ENCODE measurements at places on chromosomes 7 and 10.
A peak's percentile ranks its signal among the peaks of the same experiment; 100 is the strongest.

DNA sequence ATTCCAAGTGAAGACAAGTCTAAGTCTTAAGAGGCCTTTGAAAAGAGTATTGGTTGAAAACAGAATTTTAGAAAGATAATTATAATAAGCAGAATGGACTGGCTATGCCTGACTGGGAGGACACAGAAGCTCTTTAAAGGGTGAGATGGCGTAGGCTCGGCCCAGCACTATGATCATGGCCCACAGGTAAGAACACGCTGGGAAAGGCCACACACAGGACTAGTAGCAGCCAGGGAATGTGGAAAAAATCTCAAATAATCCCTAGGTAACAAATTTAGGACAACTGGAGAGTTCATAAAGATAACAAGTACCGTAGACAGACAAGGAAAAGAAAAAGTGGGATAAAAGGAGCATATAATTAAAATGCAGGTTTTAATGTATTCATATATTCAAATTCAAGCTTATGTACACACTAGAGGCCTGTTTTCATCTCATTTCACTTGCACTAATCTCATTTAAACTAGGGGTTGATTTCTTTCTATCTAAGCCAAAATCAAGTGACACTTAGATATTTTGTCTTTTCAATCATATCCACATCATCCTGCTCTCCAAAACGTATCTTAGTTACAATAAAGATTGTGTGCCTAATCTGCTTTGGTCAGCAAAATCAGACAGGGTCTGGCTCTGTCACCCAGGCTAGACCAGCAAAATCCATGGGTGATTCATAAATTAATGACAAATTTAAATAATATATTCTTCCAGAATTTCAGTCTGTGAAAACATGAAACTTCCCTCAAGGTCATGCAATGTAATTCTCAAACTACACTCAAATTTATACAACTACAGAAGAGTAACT lies 53.0 kb downstream of the EZH2 start:
- DNase-seq = no peak

DNA sequence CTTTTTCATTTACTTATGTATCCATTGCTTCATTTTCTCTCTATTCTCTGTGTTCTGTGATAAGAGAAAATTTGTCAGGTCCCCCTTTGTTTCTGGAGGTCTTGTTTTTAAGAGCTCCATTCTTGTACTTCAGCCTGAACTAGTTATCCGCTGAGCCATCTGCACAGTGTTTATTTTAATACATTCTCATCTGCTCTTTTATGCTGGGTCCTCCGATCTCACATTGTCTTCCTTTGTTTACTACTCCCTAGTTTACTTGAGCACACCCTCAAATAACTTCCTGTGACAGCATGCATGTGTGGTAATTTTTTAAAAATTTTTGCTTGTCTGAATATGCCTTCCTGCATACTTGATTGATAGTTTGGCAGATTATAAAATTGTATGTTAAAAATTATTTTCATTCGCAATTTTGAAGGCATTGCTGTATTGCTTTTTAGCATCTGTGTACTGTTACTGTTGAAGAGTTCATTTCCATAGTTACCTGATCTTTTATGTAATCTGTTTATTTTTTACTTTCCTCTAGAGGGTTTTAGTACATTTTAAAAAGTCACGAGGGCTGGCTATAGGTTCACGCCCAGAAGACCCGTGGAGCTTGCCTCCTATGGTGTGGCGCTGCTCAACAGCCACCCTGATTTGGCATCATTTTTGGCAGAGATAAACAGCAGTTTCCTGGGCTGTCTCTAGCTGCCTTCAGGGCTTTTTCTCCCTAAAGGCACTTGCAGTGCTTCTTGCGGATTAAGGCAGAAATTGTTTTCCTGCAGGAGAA lies 31.9 kb downstream of the RSBN1L start:
- DNase-seq = peak; percentile 10

DNA sequence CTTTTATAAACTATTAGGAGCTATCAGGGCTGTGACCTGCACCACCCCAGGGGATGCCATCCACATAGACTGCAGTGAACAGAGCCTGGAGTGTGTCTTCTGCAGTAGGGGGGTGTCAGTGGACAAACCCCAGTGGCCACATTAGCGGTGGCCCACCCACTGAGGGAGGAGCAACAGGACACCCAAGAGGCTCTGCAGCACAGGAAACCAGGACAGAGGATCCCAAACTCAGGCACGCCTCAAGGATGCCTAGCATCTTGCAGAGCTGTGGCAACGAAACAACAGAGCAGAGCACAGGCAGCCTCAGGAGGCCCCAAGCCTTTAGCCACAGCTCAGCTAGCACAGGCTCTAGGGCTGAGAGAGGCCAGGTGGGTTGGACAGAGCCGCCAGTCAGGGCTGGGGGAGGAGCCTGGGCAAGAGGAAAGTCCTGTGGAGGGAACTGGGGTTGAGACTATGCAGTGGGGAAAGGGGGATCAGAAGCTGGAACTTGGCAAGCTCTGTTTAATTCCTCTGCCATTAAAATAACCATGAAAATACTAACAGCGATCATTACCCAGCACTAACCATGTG lies 53.8 kb downstream of the GRID1 start:
- no peak for DNase-seq

DNA sequence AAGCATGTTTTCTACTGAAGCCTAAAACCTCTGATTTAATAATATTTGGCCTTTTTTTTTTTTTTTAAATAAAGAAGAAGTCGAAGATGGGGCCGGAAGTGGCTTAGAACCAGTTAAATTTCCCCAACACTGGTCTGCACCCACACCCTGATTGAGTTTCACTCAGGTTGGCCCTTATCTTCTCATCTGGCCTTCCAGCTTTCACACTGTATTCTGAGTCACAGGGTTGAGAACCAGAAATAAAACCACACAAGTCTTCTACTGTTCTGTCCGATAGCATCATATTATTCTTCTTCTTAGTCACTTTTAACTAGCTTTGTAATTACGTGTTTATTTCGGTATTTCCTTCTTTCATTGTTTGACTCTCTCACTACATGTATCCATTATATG lies 9.9 kb downstream of the ZNF365 start:
- peak; percentile 78 for DNase-seq

- no peak for DNase-seq
Measured at GRCh38 chr10:81981724-81982123, 106.7 kb downstream of the NRG3 start.

DNA sequence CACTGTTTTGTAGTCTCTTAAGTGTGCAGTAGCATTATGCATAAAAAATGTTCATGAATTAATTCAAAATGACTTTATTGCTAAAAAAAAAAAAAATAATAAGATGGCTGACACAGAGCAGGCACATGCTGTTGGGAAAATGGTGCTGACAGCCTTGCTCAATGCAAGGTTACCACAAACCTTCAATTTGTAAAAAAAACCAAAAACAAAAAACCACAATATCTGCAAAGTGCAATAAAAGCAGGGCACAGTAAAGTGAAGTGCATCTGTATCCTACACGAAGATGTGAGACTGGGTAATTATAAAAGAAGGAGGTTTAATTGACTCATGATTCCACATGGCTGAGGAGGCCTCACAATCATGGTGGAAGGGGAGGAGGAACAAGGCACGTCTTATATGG lies 185.8 kb downstream of the USP6NL start:
- no peak for DNase-seq

GRCh38 chr7:88185650-88186049 lies 34.2 kb downstream of the SRI start:
- no peak for DNase-seq

- no peak for DNase-seq
Measured at GRCh38 chr10:22997096-22997495, 69.2 kb downstream of the ARMC3 start.

GRCh38 chr7:81075150-81075549 lies 156.3 kb upstream of the SEMA3C start:
- DNase-seq = peak; percentile 34

- no peak for DNase-seq
Measured at GRCh38 chr7:26880852-26881251, 16.5 kb upstream of the SKAP2 start.

DNA sequence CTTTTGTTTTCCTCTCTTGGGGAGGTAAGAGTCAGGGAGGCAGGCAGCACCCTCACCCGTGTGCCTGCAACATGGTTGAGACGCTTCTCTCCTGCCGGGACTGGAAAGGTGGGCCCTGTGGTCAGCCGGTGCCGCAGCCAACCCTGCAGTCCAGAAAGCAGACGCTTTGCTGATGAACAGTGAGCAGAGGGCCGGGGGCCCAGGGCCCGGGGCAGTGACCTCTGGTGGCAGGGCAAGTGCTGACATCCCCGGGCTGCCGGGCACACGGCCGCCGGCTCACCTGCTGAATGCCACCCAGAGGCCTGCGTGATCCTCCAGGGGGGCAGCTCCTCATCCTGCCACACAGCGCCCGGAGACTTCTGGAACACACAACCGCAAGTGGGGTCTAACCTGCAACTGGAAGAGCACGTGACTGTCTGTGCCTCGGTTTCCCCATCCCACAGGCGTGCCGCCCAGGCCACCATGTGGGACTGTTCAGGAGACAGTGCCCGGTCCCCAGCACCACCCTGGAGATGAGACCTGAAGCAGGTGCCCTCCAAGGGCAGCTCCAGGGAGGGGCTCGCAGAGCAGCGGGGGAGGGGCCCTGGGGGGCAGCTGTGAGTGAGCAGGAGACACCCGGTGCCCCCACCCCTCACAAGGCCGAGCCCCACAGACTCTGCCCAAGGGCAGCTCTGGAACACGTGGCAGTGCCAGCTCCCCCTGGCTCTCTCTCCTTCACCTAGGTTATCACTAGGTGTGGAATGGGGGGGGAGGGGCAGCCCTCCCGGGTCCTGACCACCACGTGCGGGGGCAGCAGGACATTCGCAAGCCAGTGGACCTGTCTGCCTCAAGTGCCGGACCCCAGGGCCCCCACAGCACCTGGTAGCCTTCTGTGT lies 2.2 kb upstream of the ADGRA1 start:
- DNase-seq = no peak

- no peak for DNase-seq
Measured at GRCh38 chr7:141456711-141457110, 94.5 kb upstream of the AGK start.

DNA sequence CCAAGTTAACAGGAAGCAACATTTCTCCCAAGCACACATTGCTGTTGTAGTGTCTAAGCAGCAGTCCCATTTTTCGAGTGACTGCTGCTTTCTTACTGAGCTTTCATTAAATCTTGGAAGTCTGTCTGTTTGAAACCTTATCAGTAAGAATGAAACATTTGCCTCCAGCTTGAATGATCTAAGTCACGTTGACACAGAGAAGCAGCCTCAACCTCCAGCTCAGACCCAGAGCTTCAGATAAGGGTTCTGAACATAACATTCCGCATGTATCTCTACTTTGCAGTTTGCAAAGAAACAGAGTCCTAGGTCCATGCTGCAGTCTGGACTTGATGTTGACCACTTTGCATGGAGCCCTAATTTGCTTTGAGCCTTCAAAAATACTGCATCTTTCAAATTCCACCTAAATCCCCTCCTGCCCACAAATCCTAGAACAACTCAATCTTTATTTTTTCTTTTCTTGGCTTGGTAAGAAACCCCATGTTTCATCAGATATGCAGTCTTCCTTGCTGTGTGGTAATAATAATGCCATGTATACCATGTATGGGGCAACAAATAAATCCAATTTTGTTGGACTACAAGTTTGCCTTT lies 698.7 kb upstream of the IGFBP3 start:
- DNase-seq = no peak

- peak; percentile 96 for DNase-seq
Measured at GRCh38 chr10:3468919-3469638, 296.5 kb upstream of the PITRM1 start.

DNA sequence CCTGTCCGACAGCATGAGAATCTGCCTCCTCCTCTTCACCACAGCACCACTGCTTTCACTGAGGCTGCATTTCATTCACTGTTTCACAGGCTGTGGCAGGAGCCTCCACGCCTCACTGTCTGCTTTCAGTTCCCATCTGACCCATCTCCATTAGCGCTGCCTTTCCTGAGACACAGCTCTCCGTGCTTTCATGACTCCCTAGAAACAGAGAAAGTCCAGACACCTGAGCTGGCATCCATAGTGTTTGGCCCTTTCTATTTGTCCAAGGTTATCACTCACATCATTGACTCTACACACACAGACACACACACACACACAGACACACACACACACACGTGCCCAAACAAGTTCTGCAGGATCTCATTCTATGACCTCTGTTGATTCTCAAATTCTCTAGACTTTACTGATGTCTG lies 5.2 kb downstream of the LGI1 start:
- no peak for DNase-seq

DNA sequence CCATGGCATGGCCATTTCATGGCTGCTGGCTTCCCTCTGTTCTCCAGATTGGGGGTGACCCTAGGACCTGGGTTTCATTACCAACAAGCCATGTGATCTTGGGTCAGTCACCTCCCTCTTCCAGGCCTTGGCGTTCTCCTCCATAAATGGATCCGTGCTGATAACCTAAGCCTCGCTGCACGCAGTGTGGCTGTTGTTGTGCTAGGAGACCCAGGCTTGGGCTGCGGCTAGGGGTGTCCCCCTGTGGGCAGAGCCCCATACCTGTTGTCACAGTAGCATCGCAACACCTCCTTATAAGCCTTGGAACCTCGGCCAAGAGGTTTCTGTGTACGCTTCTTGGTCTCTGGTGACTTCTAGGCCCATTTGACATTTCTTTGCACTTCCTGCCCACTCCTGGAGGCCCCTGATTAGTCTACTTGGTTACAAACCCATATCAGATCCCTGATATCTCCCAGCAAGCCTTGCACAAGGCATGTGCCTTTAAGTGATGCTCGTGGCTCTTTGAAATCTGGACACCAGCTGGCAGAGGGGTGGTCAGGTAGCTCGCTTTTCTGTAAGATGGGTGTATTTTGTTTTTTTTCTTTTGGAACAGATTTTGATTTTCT lies 23.6 kb downstream of the ZMIZ1 start:
- DNase-seq = no peak

GRCh38 chr10:119620241-119621077 lies 23.7 kb upstream of the TIAL1 start:
- peak; percentile 80 for DNase-seq

GRCh38 chr10:45152726-45153125 lies 152.0 kb downstream of the ZNF22 start:
- DNase-seq = no peak

DNA sequence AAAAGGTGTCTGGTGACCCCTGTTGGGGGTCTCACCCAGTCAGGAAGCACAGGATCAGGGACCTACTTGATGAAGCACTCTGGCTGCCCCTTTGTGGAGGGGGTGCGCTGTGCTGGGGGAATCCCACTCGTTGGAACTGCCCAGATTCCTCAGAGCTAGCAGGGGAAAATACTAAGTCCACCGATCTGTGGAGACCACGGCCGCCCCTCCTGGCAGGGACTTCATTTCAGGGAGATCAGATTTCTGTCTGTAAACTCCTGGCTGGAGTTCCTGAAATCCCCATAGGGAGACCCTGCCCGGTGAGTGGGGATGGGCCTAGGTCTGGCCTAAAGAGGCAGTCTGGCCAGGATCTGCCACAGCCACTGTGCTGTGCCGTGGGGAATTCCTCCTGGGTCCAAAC lies 79.3 kb upstream of the ADCY1 start:
- DNase-seq = no peak

DNA sequence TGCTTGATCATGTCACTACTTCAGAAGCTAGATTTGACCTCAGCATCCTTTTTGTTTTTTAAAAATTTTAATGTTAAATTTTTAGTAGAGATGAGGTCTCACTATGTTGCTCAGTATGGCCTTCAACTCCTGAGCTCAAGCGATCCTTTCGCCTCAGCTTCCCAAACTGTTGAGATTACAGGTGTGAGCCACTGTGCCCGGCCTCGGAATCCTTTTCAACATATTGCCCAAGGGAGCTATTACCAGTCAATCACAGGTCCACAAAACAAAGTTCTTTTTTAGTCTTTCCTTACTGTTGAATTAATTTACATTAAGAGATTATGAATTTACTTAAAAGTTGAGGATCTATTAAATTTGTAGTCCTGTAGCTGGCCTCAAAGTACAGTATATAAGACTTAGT lies 37.7 kb downstream of the CCSER2 start:
- DNase-seq = no peak

- no peak for DNase-seq
Measured at GRCh38 chr7:20404320-20404719, 73.6 kb downstream of the ITGB8 start.

Measured in fibroblast of skin of right biceps (primary cell).